Neural progenitor cell (in vitro differentiated cells): ENCODE measurements at places on chromosomes 3 and 15.

DNA sequence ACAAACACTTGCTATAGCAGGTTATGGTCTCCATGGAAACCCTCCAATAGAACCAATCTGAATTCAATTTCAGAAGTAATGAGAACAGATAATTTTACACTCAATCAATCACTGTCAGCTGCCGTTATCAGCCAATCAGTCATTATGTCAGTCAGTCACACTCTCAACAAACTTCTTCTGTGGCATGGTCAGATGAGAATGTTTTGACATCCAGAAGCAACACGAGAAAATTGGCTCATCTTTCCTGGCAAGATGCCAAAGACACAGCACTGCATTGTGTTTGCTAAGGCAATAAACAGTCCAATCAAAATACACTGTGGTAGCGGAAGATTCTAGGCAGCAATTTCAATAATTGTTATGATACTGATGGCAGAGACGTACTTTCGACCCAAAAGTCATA, 190.7 kb downstream of the RORA start:
- no peak for DNase-seq

GRCh38 chr15:90989040-90989768, 5.1 kb downstream of the PRC1 start:
- no peak for DNase-seq

DNA sequence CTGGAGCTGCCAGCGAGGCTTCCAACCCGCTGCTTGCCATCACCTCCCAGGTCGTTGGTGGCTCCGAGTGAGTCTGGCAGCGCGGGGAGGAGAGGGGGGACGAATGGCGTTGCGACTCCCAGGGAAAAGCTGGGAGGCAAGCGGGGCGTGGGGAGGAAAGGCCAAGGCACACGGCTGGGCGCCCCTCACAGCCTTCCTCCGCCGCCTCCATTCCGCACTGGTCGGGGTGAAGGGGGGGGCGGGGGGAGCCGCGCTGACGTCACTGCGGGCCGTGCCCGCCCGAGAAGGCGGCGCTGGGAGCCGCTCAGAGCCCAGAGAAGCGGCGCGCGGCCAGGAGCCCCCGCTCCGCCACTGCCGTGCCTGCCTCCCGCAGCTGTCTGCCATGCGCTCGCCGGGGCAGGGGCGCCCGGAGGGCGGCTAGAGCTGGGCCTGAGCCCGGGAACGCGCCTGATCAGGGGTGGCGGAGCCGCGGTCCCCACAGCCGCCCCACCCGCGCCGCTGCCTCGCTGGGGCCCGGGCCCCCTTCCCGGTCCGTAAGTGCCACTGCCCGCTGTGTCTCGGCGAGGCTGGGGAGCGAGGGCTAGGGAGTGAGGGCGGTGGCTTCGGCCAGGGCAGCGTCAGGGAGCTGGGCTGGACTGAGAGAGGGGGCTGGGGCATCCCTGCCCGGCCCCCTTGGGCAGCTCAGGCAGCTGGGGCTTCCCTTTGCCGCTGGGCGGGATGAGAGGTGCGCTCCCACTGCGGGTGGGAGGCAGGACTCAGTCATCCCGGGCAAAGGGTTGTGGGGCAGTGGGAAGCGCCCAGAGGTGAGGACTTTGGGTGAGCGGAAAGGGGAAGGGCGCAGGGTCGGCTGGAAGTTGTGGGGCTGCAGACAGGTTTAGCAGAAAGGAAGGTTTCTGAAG, 27.8 kb upstream of the POLG start:
- DNase-seq, result peak; percentile 32

DNA sequence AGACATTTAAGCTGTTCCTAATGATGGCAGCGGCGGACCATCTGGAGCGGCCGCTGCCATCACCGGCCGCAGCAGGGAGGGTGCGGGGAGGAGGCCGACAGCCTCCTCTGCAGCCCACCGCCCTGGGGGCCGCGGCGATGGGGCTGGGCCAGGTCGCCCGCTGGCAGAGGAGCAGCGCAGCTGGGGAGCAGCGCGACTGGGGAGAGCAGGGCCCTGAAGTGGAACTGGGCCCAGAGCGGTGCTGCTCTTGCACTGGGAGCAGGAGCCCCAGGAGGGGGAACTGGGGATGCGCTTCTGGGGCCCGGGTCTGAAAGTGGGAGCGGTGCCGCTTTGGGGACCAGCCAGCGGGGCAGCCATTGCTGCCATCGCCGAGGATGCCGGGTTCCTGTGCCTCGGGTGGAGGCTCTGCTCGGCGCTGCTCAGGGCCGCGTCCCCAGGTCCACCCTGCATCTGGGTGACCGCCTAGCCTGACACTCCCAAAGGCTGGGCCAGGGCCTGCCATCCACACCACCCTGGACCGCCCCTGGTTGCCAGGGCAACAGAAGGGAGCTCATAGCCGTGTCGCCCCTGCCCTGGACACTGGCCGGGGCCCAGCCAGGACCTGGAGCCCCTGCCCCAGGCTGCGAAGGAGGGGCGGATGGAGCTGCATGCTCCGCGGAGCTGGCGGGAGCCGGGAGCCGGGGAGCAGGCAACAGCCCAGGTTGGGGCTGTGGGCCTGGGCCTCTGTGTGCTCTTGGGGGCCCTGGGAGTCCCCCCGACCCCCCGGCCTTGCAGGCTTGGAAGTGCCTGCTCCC, 15.5 kb upstream of the PLA2G4E start:
- DNase-seq, result peak; percentile 25

GRCh38 chr3:153757839-153758238, 363.4 kb upstream of the ARHGEF26 start:
- DNase-seq, result no peak
